Renal cortex interstitium (tissue), 15 donors: ENCODE measurements at places on chromosomes 11 and 22.
A peak's percentile ranks its signal among the peaks of the same experiment; 100 is the strongest.

DNA sequence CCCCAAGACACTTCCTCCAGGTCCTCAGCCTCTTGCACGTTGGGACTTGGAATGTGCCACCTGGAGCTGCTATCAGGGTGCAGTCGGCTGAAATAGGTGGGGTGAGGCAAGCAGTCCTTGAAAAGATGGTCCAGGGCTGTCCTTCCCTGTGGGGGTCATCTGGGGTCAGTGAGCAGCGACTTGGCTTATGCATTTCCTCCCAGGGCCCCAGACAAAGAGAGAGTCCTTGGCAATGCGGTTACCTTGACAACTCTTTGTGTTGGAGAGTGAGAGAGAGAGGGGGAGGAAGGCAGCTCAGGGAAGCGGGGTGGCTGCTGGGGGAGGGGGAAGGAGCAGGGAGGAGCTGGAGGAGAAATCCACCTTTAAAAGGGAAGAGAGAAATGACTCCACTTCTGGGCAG lies 93.8 kb downstream of the MIAT start:
- DNase-seq = peak; percentile 47

DNA sequence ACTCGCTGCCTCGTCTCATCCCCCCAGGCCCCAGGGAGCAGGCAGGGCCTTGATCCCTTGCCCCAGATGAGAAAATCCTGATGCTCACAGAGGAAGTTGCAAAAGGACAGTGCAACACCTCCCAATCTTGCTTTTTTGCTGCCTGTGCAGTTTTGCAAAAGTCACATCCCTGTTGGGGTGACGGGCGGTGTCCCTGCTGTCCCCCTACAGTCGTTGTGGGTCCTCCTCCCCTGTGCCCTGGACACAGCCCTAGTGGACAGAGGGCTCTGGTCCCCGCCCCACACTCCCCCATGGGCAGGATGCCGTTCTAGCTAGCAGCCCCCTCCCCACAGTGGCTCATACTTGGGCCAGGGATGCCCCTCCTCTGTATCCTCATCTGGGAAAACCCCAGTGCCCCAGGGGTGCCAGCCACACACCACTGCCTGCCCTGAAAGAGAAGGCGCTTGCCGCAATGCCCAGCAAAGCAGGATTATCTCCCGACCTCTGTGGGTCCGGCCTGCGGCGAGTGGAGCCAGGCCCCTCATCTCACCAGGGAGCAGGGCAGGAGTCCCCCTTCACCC lies 18.4 kb upstream of the CTSD start:
- DNase-seq = no peak

- DNase-seq = peak; percentile 73
These were observed 4.6 kb downstream of the TSPAN32 start for GRCh38 chr11:2306452-2306823.

GRCh38 chr11:1310772-1311468 lies 1.5 kb upstream of the TOLLIP start:
- no peak for DNase-seq

GRCh38 chr11:129281471-129282415 lies 89.6 kb upstream of the ARHGAP32 start:
- DNase-seq = no peak
